T follicular helper cell (primary cell): ENCODE measurements at places on chromosomes 4 and X.
A peak's percentile ranks its signal among the peaks of the same experiment; 100 is the strongest.

DNA sequence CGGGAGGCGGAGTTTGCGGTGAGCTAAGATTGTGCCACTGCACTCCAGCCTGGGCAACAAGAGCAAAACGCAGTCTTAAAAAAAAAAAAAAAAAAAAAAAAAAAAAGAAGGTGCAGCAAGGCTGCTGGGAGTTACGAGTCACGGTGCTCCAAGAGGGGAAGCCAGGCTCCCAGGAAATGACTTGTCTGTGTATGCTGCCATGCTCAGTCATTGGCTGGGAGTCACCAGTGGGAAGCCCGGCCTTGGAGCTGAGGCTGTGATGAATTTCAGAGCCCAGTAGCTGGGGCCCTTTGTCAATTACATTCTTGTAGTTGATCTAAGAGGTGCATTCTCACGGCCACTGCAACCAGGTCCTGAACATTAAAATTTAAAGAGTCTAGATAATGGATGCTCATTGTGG lies 1105.1 kb upstream of the TENM3 start:
- no peak for DNase-seq

- DNase-seq: no peak
Observed at GRCh38 chr4:132180020-132180427, 969.1 kb upstream of the PCDH10 start.

GRCh38 chrX:119363391-119363790 lies 35.7 kb upstream of the SLC25A43 start:
- no peak for DNase-seq

DNA sequence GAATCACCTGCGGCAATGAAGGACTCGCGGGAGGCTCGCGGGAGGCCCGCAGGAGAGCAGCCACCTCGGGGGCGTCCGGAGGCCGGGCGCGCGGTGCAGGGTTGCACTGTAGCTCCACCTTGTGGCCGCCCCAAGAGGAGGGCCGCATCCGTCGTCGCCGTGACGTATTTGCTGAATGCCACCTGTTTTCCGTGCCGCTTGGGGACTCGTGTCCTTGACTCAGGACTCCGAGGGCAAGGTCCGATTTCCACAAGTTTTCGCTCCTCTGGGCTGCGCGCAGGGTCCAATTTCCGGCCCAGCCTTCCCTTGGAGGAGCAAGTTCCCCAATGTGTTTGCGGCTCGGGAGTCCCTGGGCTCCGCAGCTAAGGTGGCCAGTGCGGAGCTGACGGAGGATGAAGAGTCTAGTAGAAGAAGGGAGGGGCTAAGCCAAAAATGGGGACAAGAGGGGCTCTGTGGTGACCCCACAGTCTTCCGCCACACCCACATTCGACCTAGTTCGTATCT lies 10.7 kb upstream of the DLG3 start:
- peak; percentile 57 for DNase-seq

DNA sequence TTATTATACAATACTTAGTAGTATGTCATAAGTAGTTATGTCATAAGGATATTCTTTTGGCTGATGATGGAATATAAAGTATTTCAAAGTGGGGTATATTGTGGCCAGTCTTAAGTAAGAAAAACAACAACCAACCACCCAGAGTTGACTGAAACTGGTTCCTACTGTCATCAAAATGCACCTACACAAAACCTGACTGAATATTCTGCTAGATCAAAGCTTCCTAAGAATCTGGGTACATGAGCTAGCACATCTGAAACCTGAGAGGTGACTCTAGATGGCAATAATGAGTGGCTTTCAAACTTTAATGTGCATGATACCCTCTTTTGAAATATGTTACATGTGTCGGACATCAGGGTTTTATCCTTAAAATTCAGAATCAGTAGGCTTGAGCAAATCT lies 60.4 kb downstream of the REELD1 start:
- DNase-seq: no peak

- no peak for DNase-seq
Observed at GRCh38 chr4:71288875-71289274, 49.9 kb upstream of the SLC4A4 start.

DNA sequence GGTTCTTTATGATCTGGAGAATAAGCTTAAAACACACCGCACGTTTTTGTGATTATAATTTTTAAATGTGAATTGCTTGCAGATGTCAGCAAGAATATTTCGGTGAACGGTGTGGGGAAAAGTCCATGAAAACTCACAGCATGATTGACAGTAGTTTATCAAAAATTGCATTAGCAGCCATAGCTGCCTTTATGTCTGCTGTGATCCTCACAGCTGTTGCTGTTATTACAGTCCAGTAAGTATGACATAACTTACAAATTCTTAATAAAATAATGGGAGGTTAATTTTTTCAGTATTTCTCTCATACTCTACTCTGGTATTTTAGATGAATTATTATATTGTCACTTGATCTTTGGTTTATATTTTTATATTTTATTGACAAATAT lies 5.4 kb downstream of the AREG start:
- no peak for DNase-seq

GRCh38 chr4:7647600-7648543 lies 213.1 kb upstream of the PSAPL1 start:
- no peak for DNase-seq

GRCh38 chr4:20255823-20256222 lies 4.1 kb downstream of the SLIT2 start:
- DNase-seq: no peak

DNA sequence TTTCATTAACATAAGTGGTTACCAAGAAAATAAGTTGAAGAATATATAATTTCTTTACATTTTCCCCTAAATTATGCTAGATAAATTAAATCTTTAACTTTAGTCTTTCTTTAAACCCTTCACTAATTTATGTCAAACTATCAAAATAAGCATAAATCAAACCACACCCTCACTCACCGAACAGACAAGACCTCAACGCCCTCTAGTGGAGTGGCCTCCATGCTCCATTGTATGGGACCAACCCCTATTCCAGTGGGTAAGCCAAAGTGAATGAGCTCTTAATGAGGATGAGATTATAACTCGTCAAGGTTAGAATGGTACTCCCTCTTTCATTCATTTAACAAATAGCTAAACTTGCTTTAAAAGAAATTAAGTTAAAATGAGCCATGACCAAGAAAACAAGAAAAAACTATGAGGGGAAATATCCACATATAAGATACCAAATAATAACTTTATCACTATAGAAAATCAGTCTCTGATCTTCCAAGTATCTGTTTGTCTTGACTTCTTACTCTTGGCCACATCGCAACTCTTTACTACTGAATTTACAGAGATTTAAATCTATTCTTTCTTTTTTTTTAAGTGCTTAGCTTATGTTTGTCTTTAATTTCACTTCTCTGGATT lies 15.6 kb upstream of the BBS12 start:
- peak; percentile 63 for DNase-seq

- DNase-seq: no peak
Observed at GRCh38 chrX:111854556-111855490, 21.2 kb upstream of the TRPC5OS start.

GRCh38 chr4:185004562-185005218 lies 13.6 kb upstream of the HELT start:
- no peak for DNase-seq

GRCh38 chrX:154313147-154313546 lies 17.6 kb downstream of the TKTL1 start:
- no peak for DNase-seq

GRCh38 chrX:16357902-16358301 lies 190.6 kb downstream of the MAGEB17 start:
- DNase-seq: no peak

DNA sequence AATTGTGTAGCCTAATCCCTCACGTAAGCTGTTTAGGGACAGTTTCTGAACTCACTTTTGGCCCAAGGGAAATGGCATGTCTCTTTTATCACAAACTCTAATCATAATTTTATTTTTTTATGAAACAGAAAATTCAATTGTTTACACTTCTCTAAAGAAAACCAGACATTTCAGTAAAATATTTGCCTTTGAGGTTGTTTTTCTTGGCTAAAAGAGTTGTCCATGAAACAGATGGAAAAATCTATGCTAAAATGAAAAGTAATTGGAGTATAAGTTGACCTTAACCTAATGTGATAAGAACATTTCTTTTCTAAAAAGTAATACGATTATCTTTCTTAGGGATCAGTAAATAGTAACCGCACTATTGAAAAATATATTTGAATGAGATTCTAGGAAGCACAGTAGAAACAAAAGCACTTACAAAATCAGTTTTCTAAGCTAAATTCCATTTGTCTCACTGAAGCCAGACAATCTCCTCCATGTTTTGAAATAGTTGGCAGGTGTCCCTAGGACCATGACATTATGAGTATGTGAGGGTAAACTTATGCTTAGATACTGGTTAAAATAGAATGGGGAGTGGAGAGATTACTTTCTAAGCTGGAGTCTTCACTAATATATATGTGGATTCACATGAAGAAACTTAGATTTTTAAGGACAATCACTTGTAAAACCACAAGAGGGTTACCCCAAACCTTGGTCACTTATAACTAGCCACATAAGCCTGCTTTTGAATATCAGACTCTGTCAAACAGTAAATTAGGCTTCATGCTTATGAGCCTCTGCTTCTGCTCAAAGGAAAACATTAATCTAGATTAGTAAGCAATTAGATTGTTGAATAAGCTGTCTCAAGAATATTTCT lies 20.1 kb upstream of the TET2 start:
- DNase-seq: no peak

DNA sequence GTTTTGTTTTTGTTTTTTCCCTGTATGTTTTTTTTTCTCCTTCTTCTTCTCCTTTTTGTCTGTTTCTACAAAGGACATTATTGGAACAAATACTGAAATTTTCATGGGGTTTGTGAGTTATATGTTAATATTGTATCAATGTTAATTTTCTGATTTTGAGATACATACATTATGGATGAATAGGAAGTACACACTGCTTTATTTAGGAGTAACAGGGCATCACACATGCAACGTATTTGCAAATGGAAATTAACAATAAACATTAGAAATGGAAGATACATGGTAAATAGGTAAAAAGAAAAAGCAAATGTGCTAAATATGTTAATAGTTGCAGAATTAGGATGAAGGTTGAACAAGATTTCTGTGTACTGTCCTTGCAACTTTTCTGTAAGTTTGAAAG lies 477.2 kb upstream of the INTU start:
- DNase-seq: no peak
